Activated CD8-positive, alpha-beta T cell treated with anti-CD3 and anti-CD28 coated beads for 36 hours (primary cell): ENCODE measurements at places on chromosomes 5 and 9. TPM values are rescaled to one million over a fixed set of nuclear protein-coding genes. Genes with fewer than 3 reads are reported as not detected.

ANXA1 gene
- 33.5 TPM for total RNA-seq

FCN2 gene
- total RNA-seq, result not detected

IPO11 gene
- total RNA-seq, result 59.7 TPM

AP3B1 gene
- total RNA-seq, result 33.0 TPM

CCDC180 gene
- 3.2 TPM for total RNA-seq

RETREG1 gene
- total RNA-seq, result 31.7 TPM

ZNF608 gene
- not detected for total RNA-seq

FNBP1 gene
- 266 TPM for total RNA-seq

GPR151 gene
- not detected for total RNA-seq

ANKRD31 gene
- 0.94 TPM for total RNA-seq

PTGES gene
- 0.20 TPM for total RNA-seq

WNK2 gene
- 1.7 TPM for total RNA-seq

DOK3 gene
- total RNA-seq, result 8.0 TPM

TCF7 gene
- total RNA-seq, result 50.3 TPM

CATSPER3 gene
- 0.31 TPM for total RNA-seq

PPP1R26 gene
- 0.54 TPM for total RNA-seq

PTGDS gene
- total RNA-seq, result not detected

CDC20B gene
- total RNA-seq, result not detected

BBLN gene
- 127 TPM for total RNA-seq

GIN1 gene
- total RNA-seq, result 9.8 TPM

FAM200C gene
- 0.97 TPM for total RNA-seq

PCDHGC3 gene
- total RNA-seq, result not detected

MARCOL gene
- total RNA-seq, result not detected

RANBP3L gene
- total RNA-seq, result not detected

CCDC69 gene
- total RNA-seq, result 33.0 TPM

TMEM232 gene
- total RNA-seq, result 0.49 TPM

FABP6 gene
- not detected for total RNA-seq

FAM78A gene
- 36.2 TPM for total RNA-seq

NOXA1 gene
- 0.72 TPM for total RNA-seq

ACER2 gene
- 1.4 TPM for total RNA-seq

UBLCP1 gene
- total RNA-seq, result 31.6 TPM

IL3 gene
- 0.98 TPM for total RNA-seq

SHISAL2B gene
- total RNA-seq, result not detected

SEC61B gene
- total RNA-seq, result 149 TPM

ZNF622 gene
- total RNA-seq, result 38.4 TPM

CNTNAP3 gene
- not detected for total RNA-seq

FAM170A gene
- total RNA-seq, result not detected

LCN9 gene
- not detected for total RNA-seq

RICTOR gene
- 23.9 TPM for total RNA-seq

C9orf50 gene
- total RNA-seq, result not detected

OR13C9 gene
- total RNA-seq, result not detected

NSG2 gene
- not detected for total RNA-seq

STKLD1 gene
- 0.52 TPM for total RNA-seq

ACSL6 gene
- total RNA-seq, result 3.3 TPM

IL13 gene
- total RNA-seq, result 4.8 TPM
